Epithelial cell of proximal tubule (primary cell): ENCODE measurements at places on chromosomes 11 and 22.

GRCh38 chr22:46769706-46770105, 7.3 kb downstream of the TBC1D22A start:
- DNase-seq: no peak

- DNase-seq: peak; percentile 59
These were observed 4.2 kb downstream of the MRGPRF start for GRCh38 chr11:69008737-69009440.

- no peak for DNase-seq
These were observed 868 bp downstream of the TSPAN18 start for GRCh38 chr11:44727373-44728287.

DNA sequence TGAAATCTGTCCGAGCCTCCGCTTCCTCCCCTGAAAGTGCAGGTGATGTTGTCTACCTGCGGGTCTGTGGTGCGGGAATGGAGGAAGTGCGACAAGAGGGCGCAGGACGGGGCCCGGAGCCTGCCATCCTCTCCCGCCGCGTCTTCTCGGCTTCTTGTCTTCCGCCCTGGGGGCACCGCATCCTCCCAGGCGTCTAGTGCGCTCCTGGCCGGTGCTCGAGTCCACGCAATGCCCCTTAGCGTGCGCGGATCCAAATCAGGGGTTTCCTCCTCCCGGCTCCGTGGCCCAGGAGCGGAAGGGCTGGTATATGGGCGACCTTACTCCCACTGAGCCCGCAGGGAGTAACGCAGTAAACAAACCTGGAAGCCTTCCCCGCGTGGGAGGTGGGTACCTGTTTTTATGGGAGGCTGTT, 405 bp downstream of the SFI1 start:
- no peak for DNase-seq

GRCh38 chr11:125364121-125364826, 131.8 kb downstream of the FEZ1 start:
- DNase-seq: no peak

- DNase-seq: no peak
These were observed 5.4 kb downstream of the DDIAS start for GRCh38 chr11:82906931-82907330.
